ENCODE measurements at places on chromosomes 4 and X.

DNA sequence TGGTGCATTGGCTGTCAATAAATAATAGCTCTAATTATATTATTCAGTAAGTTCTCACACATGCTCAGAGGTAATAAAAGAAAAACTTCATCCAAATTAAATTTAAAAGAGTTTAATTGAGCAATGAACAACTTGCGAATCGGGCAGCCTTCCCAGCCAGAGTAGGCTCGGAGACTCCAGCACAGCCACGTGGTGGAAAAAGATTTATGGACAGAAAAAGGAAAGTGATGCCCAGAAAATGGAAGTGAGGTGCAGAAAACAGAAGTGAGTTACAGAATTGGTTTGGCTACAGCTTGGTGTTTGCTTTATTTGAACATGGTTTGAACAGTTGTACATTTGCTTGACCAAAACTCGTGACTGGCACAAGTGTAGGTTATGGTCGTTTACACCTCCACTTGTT is 13.6 kb upstream of the BOD1L1 start:
- no peak for DNase-seq

- peak; percentile 34 for DNase-seq
Measured at GRCh38 chr4:63717384-63717783, 691.9 kb downstream of the TECRL start.

DNA sequence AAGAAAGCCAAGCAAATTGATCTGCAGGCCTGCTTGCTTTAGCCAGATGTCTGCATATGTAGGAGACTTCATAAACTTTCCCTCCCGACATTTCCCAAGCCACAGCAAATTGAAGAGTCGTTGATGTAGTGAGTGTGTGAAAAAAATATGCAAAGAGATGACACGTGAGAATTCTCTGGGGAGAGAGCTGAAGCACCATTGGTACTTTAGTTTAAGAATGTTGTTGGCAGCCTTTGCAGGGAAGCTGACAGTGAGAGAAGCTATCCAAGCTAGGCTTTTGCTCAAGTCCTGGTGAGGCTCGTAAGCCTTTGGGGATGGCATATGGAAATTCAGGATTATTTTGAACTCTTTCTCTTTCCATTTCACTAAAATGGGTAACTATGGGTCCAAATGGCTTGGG is 87.5 kb downstream of the GLRA2 start:
- no peak for DNase-seq

GRCh38 chr4:173505924-173506518 is 24.0 kb downstream of the HAND2 start:
- DNase-seq: no peak

- no peak for DNase-seq
Measured at GRCh38 chrX:41245641-41246040, 88.3 kb upstream of the DDX3X start.

DNA sequence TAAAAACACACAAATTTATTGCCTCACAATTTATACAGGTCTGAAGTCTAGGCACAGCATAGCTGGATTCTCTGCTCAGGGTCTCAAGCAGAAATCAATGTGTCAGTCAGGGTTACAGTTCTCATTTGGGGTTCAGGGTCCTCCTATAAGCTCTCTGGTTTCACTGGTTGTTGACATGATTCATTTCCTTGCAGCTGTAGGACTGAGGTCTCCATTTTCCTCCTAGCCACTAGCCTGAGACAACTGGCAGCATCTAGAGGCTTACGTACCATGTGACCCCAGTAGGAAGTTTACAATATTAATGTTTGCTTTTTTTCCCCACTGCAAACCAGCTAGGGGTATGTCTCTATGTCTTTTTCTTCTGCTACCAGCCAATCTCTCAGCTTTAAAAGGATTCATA is 102.5 kb downstream of the CPEB2 start:
- DNase-seq: no peak

DNA sequence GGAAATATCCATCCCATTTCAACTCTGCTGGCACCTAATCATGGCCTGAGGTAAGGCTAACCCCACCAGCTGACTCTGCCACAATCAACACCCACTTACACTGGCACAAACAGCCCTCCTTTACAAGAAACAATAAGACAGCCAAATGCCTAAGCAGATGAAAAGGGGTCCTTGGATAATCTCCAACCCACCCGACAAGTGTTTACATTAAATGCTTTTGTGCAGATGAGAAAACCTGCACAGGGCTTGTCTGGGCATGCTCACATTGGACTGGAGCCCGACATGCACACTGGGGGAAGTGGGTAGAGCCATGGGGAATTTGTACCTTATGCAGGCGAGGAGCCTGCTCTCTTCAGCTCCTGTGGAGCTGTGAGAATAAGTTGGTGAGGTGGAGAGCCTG is 138.9 kb upstream of the ITM2A start:
- no peak for DNase-seq

DNA sequence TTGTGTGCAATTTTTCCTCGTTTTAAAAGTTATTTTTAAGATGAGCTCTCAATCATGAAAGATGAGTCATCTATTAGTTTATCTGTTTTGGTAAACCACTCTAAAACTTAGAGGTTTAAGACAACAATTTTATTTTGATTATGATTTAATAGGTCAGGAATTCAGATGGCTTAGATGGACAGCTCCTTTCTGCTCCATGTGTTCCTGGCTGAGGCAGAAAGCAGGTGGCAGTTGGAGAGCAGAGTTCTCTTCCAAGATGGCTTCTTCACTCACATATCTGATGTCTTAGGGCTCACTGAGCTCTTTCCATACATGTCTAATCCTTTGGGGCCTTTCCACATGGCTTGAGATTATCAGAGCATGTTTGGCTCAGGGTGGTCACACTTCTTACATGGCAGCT is 48.3 kb upstream of the GRPR start:
- no peak for DNase-seq

GRCh38 chr4:76535603-76536372 is 100.8 kb downstream of the SHROOM3 start:
- no peak for DNase-seq

DNA sequence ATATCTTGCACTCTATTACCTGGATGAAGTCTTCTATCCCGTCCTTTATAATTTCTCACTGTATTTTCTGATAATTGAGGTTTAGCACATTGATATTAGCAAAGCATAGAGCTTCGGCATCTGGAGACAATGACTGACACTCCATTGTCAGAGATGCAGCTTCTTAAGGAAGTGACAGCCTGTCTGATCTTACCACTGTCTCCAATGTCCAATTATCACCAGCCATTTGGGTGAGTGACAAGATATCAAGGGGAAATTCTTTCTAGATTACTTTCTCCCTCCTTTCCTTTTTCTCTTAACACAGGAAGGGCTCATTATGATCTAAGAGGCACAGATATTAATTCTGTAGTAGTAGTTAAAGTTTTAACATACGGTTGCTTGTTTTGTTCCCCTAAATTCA is 86.4 kb downstream of the LDB2 start:
- DNase-seq: no peak

DNA sequence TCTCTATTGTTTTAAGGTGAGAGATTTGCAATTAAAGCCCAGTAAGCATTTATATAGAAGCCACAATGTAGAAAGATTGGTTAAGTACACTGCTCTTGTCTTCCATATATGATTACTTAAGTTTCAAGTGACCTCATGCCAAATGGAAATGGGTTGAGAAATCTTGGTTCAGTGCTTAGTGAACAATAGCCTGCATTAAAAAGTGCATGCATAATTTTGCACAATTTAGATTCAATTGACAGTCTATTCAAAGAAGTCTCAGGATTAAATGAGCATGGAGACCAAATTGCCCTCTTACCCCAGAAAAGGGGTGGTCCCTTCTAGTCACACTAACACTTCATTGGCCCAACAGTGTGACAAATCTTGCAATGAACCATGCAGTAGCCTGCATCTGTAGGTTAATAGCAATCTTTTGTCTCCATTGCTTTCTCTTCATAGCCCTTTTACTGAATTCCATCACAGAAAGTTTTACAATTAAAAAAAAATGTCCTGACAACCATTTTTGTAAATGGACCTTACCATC is 93.6 kb downstream of the HHIP start:
- DNase-seq: no peak

- DNase-seq: no peak
Measured at GRCh38 chr4:102253860-102254259, 91.4 kb downstream of the SLC39A8 start.

GRCh38 chr4:166965562-166965961 is 268.7 kb downstream of the SPOCK3 start:
- DNase-seq: no peak

- DNase-seq: no peak
Measured at GRCh38 chrX:135982860-135983259, 2.4 kb upstream of the SLC9A6 start.
